ENCODE measurements at places on chromosomes 3 and 15. TPM values are rescaled to one million over a fixed set of nuclear protein-coding genes. Genes with fewer than 3 reads are reported as not detected.

The ATP13A4 gene
- total RNA-seq, result 0.13 TPM

GRCh38 chr3:131568460-131568859, 65.7 kb upstream of the MRPL3 start:
- peak; percentile 52 for DNase-seq

DNA sequence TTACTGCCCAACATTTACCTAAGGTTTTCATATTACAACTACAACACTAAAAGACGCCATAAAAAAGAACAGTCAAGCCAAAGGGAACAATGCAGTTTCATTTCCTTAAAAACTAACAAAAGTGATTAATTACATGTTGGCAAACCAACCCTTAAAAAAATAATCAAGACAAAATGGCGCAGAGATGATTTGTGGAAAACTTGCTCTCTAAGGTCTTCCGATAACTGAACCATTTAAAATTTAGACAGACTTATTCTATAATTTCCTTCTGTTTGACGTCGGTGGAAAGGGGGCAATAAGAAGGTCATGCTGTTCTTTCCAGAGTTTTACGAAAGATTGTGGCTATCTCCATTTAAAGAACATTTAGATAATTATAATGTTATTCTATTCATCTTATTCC, 87.6 kb downstream of the RYK start:
- no peak for DNase-seq

The NECTIN3 gene
- total RNA-seq, result 52.0 TPM

The FAM3D gene
- total RNA-seq, result not detected

DNA sequence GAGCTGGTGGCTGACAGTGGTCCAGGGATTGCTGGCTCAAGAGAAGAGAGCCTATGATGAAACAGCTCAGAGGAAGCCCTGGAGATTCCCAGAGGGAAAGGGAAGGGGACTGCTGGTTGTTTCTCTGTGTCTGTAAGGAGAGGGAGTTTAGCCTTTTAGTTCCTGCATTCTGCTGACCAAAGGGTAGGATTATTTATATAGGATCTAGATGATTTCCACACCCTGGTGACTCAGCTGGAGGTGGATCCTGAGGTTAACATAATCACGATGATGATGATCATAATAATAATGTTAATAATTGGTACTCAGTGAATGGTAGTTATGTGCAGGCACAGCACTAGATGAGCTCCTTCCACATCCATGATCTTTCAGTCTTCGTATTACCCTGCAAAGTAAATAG, 144.9 kb downstream of the EPHB1 start:
- no peak for DNase-seq

- DNase-seq, result no peak
Measured at GRCh38 chr15:80163217-80163616, 10.4 kb downstream of the FAH start.

DNA sequence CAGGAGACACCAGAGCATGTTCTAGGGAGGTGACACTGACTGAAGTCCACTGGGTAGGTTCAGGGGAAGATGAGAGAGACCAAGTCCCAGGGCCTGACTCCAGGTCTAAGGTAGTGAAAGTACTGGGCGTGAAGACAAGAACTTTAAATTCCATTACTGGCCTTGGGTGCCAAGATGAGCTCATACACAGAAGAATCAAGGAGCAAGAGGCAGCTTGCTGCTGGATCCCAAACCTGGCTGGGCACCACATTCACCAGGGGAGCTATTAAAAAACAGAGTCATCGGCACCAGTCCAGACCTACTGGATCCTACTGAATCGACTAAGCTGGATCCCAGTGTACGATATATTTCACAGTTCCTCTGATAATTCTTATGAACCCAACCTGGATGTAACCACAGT, 42.1 kb upstream of the ATG7 start:
- no peak for DNase-seq

GRCh38 chr3:3165241-3165640, 14.2 kb downstream of the CRBN start:
- DNase-seq, result no peak

The CSNK1G1 gene
- 17.1 TPM for total RNA-seq

DNA sequence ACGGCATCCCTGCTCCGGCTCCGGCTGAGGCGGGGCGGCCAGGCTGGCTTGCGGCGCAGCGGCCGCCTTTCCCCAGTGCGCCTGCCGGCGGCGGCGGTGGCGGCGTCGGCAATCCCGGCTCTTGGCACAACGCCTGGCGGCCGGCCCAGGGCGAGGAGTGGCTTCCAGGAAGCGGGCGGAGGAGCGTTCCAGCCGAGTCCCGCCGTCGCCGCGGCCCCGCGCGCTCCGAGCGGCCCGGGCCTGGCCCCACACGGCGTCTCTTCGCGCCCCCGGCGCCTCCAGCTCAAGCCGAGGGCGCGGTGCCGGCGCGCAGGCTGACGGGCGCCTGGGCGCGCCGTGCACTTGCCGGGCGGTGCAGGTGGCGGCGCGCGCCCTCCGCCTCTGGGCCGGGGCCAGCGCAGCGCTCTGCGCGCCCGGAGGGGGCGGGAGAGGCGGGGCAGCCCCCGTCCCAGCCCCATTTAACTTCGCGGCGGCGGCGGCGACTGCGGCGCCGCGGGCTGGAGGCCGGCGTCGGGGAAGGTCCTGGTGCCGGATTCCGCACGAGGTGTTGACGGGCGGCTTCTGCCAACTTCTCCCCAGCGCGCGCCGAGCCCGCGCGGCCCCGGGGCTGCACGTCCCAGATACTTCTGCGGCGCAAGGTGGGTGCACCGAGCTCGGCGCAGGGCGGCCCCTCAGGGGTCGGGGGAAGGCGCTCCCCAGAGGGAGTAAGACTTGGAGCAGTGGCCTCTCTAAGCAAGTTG, at the start of gene ADAMTSL3:
ADAMTSL3 (plus strand) TSS at position 485 of the 740 bp plus-strand sequence. CDS start 1,639 bp downstream, outside the sequence.
- peak; percentile 69 for DNase-seq

DNA sequence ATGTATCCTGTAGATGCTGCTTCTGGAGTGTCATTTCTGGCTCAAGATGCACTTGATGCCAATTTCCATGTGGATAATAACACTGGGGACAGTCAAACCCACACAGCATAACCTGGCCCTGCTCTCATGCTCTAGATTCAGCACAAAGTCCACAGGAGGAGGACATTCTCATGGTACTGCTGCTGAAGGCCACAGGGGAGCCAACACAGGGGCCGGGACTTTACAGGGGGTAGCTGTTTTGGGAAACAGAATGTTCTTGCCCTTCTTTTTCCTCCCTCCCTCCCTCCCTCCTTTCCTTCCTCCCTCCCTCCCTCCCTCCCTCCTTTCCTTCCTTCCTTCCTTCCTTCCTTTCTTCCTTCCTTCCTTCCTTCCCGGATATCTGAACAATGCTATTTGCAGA, 477.4 kb downstream of the PDCD6IP start:
- no peak for DNase-seq

The DPH6 gene
- 42.0 TPM for total RNA-seq

- DNase-seq, result no peak
Measured at GRCh38 chr15:60605879-60606307, 127.0 kb upstream of the ICE2 start.

Measured in H9 (cell line).